Omental fat pad (tissue), 4 donors: ENCODE measurements at places on chromosomes 4 and X. TPM values are rescaled to one million over a fixed set of nuclear protein-coding genes. Genes with fewer than 3 reads are reported as not detected.

DNA sequence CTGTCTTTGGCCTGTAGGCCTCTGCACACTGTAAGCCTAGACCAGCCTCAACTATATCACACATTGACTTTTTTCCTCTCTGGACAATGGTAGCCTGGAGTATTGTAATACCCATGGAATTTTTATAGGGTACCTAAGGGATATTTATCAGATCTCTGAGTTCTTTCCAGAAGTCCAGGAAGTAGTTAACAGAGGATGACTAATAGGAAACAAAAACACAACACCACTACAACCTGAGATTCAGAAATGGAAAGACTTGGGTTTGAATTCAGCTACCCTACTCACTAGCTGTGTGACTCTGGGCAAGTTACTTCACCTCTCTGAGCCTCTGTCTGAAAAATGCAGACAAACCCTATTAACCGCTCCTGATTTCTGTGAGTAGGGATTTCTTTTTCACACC lies 7.7 kb upstream of the STX18 start:
- DNase-seq, result no peak

GRCh38 chrX:66635360-66635759 lies 3.5 kb downstream of the EDA2R start:
- DNase-seq, result no peak

- DNase-seq, result no peak
These were observed 12.7 kb downstream of the MGARP start for GRCh38 chr4:139267301-139267700.

DNA sequence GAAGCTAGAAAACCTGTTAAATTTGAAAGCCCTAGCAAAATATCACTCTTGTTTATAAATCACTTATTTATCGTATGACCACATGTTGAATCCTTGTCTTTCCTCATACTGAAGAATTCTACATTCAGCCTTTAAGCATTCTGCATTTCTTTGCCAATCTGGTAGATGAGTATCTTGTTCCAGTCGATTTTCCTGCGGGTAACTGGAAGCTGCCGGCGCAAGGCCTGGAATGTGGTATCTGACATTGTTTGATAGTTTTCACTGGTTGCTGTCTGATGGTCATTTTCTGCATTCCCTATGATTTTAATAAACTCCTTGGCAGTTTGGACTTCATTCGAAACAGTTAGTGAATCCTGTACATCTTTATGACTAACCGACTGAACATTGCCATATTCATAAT lies 13.7 kb upstream of the PHKA1 start:
- no peak for DNase-seq

DNA sequence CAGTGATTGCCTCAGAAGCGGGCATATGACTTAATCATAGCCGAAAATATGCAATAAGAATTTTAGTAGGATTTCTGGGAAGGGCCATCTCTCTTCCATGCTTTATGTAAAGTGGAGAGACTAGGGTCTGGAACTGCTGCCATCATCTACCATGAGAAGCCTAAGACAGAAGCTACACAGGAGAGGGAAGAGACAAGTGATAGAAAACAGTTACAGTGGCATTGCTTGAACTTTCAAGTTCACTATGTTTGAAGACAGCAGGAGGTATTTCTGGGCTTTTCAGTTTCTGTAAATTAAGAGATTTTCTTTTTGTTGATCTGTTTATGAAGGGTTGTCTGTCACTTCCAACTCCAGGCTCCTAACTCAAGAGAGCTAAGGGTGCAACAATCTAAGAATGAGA lies 62.5 kb downstream of the ZNF330 start:
- DNase-seq, result no peak

DNA sequence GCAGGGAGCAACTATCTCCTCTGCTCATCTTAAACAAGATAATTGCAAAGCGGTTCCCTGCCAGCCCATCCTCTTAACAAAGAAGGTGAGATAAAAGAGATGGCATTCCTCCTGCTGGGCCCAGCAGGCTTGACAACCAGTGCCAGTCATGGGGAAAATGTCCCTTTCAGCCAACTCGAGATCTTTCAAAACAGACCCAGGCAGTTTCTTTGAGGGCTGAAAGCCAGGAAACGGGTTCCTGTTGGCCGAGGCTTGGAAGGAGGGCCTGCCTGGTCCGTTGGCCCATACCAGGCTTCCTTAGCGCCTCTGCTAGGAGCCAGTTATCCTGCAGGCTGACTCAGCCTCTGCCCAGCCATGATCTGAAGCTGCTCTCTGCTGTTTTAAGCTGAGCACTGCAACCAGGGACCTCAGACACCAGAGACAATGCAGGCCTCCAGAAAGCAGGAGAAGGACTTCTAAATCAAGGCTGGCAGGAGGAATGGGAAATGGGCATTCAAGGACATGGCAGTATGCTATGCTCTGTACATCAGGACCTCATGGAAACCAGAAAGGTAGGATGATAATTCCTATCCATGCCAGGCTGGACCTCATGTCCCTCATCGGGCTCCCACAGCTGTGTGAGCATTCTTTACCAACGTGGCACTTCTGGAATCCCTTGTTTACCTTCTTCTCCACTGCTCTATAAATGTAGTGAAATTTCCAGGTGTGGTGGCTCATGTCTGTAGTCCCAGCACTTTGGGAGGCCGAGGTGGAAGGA lies 42.4 kb upstream of the SLC2A9 start:
- DNase-seq, result no peak

DNA sequence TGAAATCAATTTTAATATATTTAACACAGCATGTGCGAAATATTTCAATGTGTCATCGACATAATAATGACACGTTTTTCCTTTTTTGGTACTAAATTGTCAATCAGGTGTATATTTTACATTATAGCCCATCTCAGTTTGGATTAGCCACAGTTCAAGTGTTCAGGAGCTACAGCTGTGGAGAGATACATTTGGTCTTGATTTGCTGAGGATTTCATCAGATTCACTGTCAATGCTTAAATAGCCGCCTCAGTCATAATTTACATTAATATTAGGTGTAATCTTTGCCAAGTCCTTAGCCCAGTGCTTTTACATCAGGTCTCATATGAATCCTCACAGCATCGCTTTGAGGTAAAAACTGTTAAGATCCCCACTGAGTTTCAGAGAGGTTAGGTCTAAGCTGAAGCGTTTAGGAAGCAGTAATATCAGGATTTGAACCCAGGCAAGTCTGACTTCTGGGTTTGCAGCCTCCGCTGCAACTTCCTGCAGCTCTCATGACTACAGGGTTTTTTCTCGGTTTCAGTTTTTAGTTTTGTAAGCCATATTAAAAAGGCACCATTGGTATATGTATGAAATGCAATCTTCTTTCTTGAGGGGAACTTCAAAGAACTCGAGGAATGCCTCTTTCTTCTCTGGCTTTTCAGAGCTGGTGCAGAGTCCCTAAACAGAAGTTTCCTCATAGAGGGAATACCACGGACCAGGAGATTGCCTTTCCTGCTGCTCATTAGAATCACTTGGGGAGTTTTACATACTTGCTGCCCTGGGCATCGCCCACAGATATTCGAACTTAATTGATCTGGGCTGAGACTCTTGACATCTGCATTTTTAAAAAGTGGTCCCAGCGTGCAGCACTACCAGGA lies 6.4 kb downstream of the MTM1 start:
- DNase-seq, result no peak

- no peak for DNase-seq
These were observed 38.3 kb downstream of the SEC24D start for GRCh38 chr4:118797558-118798142.

- no peak for DNase-seq
These were observed 91.7 kb downstream of the CORIN start for GRCh38 chr4:47746122-47746521.

DNA sequence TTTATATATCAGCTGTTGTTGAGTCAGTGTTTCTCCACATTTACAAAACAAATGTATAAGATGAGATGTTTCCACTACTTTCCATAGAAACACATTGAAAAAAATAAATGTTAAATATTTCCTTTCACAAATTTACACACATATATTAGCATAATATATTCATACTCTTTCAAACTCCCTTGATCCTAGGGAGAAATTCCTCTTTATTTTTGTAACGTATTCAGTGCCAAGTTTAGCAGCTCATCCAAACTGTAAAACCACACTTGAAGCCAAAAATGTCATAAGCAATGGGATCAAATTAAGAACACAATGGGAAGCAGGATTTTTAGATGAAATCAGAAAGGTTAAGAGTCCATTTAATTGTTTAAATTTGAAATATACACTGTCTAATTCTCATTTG lies 381.1 kb upstream of the MAD2L1 start:
- DNase-seq, result no peak

DNA sequence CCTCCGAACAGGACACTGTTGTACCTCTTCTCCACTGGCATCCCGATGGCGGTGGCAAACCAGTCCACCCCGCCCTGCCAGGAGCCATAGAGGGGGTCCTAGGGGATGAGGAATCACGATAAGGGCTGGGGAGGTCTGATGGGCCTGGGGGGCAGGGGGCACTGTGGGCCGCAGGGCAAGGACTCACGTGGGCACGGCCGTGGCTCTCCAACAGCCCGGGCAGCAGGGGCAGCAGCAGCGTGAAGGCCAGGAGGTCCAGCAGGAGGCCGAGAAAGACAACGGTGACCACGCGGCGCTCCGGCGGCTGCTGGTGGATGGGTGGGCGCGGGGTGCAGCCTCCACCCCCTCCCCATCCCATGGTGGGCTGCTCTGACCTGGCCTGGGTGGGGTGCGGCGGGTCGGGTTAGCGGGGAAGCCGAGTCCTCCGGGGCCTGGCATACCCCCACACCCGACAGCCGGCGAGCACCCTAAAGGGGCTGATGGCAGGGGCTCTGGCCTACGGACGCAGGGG lies 29.6 kb downstream of the NOP14 start:
- no peak for DNase-seq

DNA sequence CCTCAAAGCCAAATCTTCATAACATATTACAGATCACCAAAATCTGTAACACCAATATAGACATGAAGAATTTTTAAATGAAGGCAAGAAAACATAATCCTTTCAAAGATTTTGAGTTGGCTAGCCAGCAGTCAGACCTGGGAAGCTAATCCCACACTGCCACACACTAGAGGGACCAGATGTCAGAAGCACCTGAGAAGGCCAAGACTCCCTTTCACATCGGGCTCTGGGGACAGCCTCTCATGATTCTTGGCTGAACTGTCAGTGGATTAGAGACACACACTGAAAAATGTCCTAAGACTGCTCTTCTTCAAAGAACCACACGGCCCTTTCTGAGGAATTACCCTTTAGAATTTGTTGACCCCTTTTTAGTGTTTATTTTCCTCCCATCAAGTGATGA lies 28.2 kb upstream of the SPATA4 start:
- no peak for DNase-seq

GRCh38 chrX:73478961-73479360 lies 32.1 kb downstream of the CDX4 start:
- DNase-seq, result no peak

GRCh38 chr4:134777606-134778005 lies 576.0 kb upstream of the PABPC4L start:
- DNase-seq, result no peak

DNA sequence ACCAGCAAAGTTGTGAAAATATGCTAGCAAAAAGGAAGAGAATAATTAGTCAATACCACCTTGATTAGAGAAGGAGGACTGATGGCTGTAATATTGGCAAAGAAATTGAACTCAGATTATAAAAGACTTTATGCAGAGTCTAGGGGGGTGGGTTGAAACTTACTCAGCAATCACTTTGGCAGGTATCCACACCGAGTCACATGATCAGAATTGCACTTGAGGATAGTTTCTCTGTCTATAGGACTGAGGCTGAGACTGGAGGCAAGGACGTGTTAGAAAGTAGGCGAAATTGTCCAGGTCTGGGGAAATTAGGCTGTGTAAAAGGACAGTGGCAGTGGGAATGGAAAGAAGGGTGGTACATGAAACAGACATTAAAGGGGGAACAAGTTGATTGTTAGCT lies 284.4 kb downstream of the ARHGAP24 start:
- DNase-seq, result no peak

DNA sequence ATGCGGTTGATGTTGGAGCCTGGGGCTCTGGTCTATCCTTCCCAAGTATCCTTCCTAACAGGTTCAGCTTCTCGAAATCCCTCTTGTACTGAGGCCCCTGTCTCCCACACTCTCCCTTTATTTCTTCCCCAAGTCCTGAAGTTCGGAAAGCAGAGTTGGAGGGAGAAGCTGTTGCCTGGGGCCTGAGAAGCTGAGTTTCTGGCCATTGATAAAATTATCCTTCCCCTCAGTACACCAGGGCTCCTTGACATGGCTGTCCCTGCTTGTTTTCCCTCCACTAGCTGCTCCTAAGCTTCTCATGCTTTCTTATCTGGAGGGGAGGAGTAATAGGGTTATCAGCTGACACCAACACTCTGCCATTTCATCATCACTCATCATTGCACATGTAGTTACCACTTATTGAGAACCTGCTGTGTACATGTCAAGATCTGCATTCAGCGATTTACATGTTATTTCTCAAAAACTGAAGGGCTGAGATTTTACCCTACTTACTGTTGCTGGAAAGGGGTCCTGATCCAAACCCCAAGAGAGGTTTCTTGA lies 58.0 kb downstream of the FUNDC1 start:
- DNase-seq, result no peak

DNA sequence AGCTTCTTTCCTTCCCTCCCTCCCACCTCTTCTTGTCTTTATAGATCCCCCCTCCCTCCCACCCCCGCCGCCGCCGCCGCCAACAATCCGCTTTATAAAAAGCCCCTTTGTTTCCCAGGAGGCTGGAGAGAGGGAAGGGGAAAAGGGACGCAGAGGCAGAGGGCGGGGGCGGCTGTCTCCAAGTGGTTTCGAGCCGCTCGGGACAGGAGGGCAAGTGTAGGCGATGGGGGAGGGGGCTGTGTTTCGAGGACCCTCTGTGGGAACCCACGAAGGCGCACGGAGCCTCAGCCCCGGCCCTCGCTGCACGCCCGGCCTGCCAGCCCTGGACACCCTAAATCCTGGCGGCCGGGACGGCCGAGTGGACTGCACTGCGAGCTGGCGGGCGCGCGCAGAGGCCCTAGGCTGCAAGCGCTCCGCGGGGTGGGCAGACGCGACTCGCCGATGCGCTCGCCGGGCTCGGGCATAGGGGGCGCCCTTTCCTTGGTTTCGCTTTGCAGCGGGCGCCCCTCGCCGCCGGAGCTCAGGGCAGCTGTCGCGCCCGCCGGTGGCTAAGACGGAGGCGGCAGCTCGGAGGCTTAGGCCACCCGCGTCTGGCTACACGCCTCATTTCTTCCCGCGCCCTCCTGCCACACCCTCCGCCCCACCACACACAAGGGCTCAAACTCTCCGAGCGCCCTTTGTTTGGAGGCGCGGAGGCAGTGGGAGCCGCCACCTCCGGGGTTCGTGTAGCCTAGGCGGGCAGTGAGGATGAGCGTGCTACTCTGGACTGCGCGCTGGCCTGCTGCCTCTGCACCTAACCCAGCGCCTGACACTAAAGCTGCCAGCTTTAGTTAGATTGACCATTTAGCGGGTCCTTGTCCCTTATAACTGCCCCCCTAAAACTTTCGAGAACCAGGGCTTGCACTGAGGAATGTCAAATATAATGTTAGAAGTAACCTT lies 2.2 kb downstream of the MAMLD1 start:
- DNase-seq, result no peak

- no peak for DNase-seq
These were observed 4.1 kb upstream of the ARX start for GRCh38 chrX:25019707-25020390.

The TMEM150C gene
- 20.5 TPM for total RNA-seq

The MAOA gene
- 477 TPM for total RNA-seq

The OTC gene
- total RNA-seq, result 1.0 TPM

The RNF212 gene
- 8.6 TPM for total RNA-seq

The VCX2 gene
- not detected for total RNA-seq

The FGA gene
- not detected for total RNA-seq

The ZNF157 gene
- 0.44 TPM for total RNA-seq
